ENCODE measurements at places on chromosomes 6 and 20. TPM values are rescaled to one million over a fixed set of nuclear protein-coding genes. Genes with fewer than 3 reads are reported as not detected.

ADGRF1 gene
- total RNA-seq, result not detected

TP53TG5 gene
- not detected for total RNA-seq

GABRR2 gene
- total RNA-seq, result 0.31 TPM

TGM3 gene
- total RNA-seq, result not detected
